Forelimb muscle (tissue), 1 donor: ENCODE measurements at places on chromosomes 13 and 19.

DNA sequence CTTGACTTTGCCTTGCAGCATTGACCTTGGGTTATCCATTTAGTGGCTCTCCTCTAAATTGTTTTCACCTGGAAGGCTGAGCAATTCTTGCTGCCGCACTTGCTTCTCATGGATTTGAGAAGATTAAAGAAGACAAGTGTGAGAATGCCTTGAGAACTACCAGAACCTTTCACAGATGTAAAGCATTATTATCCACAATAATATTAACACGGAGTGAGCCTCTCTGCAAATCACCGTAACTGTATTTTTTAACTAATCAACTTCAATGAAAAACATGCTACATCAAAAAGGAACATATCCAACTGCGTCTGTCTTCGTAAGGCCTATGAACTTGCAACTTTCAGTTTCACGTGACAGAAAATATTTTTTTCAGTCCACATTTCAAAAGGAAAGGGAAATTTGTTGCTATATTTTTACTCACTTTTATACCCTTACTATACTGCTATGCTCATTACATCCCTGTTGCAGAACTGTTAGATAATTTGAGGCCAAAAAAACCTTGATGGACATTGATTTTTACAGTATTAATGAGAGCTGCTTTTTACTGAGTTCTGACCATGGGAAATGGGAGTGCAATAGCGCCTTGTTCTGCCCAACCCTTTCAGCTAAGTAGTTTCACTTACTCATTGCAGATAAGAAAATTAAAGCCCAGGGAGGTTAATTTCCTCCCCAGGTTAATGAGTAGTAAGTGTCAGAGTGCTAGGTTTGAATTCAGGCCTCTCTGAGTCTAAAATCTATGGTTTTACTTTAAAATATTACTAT is 93.8 kb upstream of the RAP2A start:
- DNase-seq = no peak

- no peak for DNase-seq
These were observed 636 bp upstream of the FOXO1 start for GRCh38 chr13:40666933-40667621.

DNA sequence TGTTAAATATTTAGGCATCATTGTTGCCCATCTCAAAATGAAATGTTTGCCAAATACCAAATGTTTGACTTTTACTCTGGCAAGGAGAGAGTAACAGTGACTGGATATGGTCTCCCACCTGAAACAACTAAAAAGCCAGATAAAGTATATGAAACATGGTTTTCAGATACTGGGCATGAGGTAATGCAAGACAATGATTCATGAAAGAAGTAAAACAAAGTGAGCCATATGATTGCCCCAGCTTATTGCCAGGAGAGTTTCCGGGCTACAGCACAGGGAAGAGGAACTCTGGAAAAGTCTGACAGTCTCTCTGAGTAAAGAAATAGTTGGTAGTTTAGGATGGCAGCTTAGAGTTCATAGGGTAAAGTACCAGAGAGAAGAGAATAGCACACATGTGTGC is 354.6 kb downstream of the DNAJC15 start:
- DNase-seq = no peak

- no peak for DNase-seq
These were observed 107.5 kb downstream of the KLF12 start for GRCh38 chr13:74026753-74027152.

DNA sequence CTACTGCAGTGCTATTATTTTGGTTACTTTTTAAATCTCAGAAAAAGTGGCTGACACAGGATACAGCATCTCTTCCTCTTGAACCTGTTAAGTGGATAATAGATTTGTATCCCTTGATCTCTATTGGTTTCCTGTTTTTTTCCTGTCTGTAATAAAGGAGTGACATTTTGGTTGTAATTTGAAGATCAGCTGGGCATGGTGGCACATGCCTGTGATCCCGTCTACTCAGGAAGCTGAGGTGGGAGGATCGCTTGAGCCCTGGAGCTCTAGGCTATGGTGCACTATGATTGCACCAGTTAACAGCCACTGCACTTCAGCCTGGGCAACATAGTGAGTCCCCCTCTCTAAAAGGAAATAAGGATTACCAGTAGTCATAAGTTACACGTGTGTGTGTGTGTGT is 46.8 kb downstream of the METTL21C start:
- DNase-seq = no peak

DNA sequence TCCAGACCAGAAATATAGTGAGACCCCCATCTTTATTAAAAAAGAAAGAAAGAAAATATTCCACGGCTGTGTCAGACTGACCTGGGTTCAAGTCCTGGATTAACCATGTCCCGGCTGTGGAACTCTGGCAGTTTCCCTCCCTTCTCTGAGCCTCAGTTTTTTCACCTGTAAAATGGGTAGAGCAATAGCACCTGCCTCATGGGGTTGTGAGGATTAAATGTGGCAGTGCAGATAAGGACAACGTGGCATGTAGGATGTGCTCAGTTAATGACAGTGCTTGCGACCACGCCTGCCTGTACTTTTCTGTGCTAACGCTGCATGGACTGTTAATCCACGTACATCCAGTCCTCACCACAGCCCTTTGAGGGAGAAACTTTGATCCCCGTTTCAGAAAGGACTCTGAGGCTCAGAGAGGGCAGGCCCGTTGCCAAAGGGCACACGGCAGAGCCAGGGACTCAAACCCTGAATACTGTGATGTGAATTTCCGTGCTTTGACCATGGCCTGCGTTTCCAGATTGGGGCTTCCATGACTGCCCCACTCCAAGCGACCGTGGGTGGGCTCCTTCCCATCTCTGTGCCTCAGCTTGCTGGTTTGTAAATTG is 16.1 kb downstream of the SBK2 start:
- DNase-seq = no peak

- DNase-seq = no peak
These were observed 220.8 kb downstream of the COG6 start for GRCh38 chr13:39876258-39876657.

GRCh38 chr13:97015661-97016350 is 21.5 kb upstream of the OXGR1 start:
- no peak for DNase-seq

- DNase-seq = no peak
These were observed 419.3 kb upstream of the GPC6 start for GRCh38 chr13:92807353-92807752.

GRCh38 chr13:41610404-41610803 is 153.1 kb downstream of the RGCC start:
- peak; percentile 24 for DNase-seq

- DNase-seq = no peak
These were observed at the start of gene MAB21L1 for GRCh38 chr13:35475960-35476943. Gene MAB21L1, minus strand, starts transcription at chr13:35476689. Its CDS starts 551 bp downstream, at chr13:35476138.

- no peak for DNase-seq
These were observed 15.6 kb upstream of the NBEA start for GRCh38 chr13:34926508-34926907.

DNA sequence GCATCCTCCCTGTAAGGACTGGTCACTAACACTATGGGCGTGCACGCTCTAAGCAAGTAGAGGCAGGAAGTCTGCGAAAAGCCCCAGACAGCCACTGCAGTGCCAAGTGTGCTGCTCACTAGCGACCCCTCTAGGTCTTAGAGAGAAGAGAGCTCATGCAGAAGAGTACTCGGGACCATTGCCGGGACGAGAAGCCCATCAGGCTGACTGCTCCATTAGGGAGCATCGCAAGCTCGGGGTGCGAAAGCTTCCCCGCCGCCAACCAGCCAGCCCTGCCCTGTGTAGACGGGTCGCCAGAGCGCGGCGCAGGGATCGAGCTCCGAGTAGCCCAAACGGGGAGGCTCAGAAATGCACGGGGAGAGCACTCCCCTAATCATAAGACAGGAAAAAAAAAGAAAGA is 16.6 kb downstream of the POU4F1 start:
- no peak for DNase-seq

DNA sequence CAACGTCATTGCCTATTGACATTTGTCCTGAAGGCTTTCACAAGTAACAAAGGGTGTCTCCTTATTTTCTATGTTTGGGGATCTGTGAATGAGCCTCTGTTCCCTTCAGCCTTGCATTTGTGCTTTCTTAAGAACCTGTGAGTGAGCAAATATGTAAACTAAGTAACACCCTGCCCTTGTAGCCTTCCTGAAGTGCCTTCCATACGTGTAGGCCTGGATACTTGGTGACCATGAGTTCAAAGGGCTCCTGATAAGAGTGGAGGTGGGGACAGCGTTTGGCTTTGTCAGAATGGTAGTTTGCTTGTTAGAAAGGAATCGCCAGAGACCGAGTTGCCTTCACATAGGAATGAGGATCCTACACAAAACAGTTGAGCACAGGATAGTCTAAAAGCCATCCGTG is 14.5 kb upstream of the CCDC97 start:
- DNase-seq = no peak

DNA sequence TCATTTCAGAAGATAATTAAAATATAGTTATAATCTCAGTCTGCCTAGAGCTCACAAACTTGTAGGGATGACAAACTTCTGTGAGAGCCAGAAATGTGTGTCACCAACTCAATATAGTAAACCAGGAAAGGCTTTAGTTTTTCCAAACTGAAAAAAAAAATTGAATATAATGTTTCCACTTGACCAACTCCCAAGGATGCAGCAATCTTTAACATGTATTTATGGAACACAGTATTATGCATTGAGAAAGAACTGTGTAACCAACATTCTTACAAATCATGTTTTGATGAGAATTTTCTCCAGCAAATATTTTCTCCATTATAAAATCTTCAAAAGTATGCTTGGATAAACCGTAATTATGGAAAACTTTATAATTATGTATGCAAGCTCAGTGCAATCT is 50.1 kb upstream of the KLF12 start:
- no peak for DNase-seq

DNA sequence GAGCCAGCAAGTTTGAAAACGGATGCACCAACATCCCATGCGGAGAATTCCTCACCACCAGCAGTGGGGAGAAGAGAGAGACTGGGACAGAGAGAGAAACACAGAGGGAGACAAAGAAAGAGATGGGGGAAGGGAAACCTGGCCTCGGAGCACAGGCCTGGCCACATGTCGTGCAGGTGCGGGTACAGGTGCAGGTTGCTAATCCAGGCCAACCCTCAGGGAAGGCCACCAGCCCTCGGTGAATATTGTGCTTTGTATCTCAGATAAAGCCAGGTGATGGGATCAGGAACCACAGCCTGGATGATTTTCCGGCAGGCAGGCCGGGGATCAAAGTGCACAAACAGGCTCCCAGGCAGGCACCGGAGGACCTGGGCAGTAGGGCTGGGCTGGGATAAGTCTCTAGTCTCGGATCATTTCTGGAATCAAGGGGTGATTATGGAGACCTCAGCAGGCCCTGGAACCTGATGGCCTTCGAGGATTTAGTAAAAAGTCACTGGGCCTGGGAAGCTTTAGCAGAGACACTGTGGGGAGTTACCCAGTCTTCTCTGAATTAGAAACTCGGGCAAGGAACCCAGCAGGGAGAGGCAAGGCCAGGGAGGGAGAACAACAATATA is 3.7 kb downstream of the GAS6 start:
- DNase-seq = no peak

GRCh38 chr13:32545083-32545482 is 6.5 kb upstream of the N4BP2L2 start:
- no peak for DNase-seq

DNA sequence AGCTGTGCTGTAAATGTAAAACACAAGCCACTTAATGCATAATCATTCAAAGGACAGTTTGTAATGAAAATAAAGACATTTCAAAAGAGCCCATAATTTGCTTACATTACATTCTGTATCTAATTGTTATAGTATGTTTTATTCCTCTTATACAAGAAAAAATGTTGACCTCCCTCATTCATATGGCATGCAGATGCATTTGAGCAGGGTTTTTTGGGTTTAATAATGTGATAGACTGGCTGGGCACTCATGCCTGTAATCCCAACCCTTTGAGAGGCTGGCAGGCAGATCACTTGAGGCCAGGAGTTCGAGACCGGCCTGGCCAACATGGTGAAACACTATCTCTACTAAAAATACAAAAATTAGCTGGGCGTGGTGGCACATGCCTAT is 11.6 kb upstream of the ARL11 start:
- DNase-seq = no peak

- DNase-seq = no peak
These were observed 301.4 kb downstream of the KLF12 start for GRCh38 chr13:73832825-73833224.

- no peak for DNase-seq
These were observed 147.2 kb downstream of the FLT1 start for GRCh38 chr13:28347456-28348371.

DNA sequence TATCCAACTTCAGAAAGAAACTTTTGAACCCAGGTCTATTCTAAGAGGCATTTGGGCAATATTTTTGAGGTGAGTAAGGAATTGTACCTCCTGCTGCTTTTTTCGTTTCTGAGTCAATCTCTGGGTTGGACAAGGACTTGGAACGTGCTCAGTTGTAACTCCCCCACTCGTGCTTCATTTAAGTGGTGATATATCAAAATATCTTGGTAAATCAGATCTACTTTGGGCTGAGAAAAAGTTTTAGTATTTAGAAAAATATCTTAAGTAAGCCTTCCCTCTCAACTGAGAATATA is 728.9 kb downstream of the EFNB2 start:
- no peak for DNase-seq

GRCh38 chr13:108769213-108770070 is 140.0 kb downstream of the MYO16 start:
- DNase-seq = no peak

GRCh38 chr13:21124852-21125251 is 51.5 kb downstream of the SKA3 start:
- DNase-seq = no peak

GRCh38 chr13:78323848-78324247 is 279.5 kb downstream of the POU4F1 start:
- no peak for DNase-seq

DNA sequence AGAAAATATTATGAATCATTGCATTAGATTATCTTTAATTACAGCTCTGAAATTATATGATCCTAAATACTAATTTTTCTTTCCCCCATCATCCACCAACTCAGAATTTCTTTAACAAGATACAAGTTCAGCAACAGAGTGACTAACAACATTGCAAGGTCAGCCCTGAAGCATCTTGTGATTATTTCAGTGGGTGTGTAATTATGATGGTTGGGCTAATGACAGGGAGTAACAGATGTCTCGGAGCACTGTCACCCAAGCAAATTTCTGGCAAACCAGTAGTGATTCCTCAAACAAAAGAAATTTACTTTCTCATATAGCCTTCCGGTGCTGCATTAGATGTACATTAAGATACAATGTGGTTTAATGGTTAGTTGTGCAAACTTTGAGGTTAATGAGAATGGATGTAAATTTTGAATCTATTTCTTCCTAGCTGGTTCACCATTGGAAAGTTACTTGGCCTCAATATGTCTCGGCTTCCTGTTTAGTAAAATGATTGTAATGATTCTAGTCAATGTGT is 238.9 kb downstream of the ITGBL1 start:
- DNase-seq = no peak

- DNase-seq = no peak
These were observed 45.3 kb downstream of the KLF2 start for GRCh38 chr19:16369664-16370576.
